ENCODE measurements at places on chromosomes 5 and 9.

DNA sequence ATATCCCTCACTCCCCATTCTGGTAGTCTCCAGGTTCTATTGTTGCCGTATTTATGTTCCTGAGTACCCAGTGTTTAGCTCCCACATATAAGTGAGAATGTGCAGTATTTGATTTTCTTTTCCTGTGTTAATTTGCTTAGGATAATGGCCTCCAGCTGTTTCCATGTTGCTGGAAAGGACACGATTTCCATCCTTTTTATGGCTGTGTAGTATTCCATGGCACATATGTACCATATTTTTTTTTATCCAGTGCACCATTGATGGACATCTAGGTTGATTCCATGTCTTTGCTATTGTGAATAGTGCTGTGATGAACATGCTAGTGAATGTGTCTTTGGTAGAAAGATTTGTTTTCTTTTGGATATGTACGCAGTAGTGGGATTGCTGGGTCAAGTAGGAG, 98.2 kb downstream of the NNT start:
- no peak for DNase-seq

GRCh38 chr9:128192601-128193371, 1.4 kb upstream of the CIZ1 start:
- peak; percentile 23 for DNase-seq

DNA sequence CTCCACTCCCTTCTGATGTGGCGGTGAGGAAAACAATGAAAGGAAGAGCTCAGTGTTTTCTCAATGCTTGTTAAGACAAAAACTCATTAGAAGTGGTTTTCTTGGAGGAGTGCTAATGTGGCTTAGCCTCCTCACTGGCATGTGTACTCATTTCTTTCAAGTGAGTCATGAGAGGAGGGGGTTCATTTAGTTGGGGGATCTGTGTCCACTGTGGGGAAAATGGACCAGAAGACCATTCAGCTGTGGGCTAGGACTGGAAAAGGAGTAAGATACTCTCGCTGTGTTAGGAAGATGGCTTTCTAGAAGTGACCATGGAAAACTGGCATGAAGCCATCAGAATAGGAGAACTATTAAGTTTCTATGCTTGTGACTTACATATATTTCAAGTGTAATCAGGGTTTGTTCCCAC, 23.5 kb downstream of the KLF9 start:
- no peak for DNase-seq

GRCh38 chr9:126853667-126854066, 6.8 kb upstream of the ZBTB34 start:
- no peak for DNase-seq

DNA sequence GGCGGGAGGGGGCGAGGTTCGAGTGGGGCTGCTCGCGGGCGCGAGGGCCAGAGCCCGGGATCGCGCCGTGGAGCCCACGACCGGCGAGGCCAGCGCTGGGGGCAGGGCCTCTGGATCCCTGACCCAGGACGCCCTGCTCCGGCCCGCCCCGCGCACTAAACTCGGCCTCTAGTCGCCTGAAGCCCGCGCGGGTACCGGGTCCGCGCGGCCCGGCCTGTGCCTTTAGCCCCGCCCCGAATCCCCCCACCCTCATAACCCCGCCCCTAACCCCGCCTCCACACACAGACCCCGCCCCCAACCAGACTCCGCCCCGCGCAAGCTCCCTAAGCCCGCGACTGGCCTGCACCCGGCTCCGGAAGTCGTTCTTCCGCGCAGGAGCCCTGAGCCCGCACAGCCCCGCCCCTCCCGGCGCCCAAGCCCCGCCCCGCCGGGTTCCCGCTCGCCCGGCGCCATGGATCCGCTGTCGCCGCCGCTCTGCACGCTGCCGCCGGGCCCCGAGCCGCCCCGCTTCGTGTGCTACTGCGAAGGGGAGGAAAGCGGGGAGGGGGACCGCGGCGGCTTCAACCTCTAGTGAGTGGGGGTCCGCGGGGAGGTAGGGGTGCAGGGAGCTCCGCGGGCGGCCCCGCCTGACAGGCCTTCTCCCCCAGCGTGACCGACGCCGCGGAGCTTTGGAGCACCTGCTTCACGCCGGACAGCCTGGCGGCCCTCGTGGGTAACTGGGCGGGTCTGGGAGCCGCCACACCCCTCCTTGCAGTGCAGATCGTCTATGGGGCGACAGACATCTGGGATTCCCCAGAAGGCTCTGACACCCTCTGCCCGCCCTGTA, at the start of gene PAXX:
TSS of gene PAXX (plus strand) at position 430 of the 826 bp plus-strand sequence. CDS start at position 452, 22 bp downstream.
- peak; percentile 94 for DNase-seq

- DNase-seq: no peak
Measured at GRCh38 chr5:137194300-137194699, 304.8 kb downstream of the SPOCK1 start.

- DNase-seq: no peak
Measured at GRCh38 chr5:1412163-1412562, 33.1 kb downstream of the SLC6A3 start.

GRCh38 chr9:37026113-37026930, 7.7 kb downstream of the PAX5 start:
- no peak for DNase-seq

DNA sequence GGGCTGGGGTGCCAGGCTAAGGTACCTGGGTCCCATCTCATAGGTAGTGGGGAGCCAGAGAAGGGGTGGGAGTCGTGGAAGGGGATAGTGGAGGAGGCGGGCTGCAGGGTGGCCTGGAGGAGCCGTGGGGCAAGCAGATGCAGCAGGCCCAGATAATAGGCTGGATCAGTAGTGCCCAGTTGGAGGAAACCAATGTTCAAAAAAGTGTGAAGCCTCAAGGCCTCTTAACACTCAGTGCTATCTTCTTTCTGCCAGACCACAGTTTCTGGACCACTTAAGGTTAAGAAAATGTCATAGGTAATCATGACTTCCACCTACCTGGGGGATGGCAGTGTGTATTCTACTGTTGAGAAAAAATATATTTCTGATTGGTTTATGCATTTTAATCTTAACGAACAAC, 63.3 kb upstream of the TGFBR1 start:
- no peak for DNase-seq

GRCh38 chr5:38853753-38854470, 8.1 kb downstream of the OSMR start:
- DNase-seq: no peak

- no peak for DNase-seq
Measured at GRCh38 chr9:121153642-121154041, 48.0 kb downstream of the RAB14 start.

DNA sequence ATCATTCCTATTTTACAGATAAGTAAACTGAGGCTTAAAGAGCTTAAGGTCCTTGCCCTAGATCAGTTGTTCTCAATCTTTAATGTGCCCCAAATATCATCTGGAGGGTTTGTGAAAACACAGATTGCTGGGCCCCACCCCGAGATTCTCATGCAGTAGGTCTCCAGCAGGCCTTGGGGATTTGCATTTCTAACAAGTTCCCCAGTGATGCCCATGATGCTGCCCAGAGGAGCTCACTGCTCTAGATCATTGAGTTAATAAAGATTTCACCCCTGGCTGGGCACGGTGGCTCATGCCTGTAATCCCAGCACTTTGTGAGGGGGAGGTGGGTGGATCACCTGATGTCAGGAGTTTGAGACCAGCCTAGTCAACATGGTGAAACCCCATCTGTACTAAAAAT, 42.8 kb upstream of the RAD23B start:
- no peak for DNase-seq

GRCh38 chr5:36402512-36402906, 100.8 kb upstream of the RANBP3L start:
- DNase-seq: no peak

DNA sequence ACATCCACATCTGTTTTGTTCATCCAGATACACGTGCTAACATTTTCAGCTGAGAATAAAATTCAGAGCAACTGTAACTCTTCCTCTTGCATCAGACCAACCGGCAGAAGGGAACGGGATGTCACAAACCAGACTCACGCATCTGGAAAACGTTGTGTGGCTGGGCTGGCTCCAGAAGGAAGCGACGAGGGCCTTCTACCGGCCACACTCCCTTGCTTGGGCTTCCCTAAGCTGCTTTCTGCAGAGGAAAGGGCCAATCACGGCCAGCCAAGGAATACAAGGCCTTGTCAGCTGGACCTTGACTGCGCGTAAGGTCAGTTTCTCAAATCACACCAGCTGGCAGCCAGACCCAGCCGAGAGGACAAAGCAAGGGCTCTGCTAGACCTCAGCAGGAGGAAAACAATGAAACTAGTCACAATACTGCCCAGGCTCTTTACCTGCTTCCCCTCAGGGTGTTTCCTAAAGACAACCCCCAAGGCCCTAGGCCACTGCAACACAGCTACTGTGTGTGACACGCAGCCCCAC, 106.1 kb downstream of the THBS4 start:
- DNase-seq: no peak

DNA sequence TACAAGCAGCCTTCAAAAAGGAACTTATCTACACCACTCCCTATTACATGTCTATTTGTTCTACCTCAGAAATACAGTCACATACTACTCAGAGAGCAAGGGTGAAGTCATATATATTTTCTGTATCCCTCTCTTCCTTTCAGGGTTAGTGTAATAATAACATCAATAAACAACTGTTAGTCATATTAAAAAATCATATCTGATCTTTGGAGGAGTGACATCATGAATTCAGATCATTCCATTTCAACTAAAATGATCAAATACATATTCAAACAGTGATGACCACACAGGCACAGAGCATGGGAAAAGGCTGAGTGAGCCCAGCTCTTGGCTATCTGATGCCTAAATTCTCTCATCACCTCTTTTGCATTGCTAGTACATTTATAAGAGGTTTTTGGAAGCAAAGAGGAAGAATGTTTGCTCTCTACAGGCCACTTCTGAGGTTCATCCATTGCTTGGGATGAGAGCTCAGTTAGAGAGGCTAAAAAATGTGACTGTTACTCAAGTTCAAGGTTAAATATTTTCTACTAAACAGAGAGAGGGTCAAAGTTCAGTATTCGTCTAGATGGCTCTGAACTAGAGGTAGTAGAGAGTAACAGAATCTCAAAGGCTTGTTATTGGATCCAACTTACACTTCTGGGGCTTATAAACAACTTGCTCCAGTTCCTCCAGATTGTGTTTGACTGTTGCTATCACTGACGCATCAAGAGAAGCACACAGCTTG, 39.0 kb downstream of the RIGI start:
- DNase-seq: no peak

DNA sequence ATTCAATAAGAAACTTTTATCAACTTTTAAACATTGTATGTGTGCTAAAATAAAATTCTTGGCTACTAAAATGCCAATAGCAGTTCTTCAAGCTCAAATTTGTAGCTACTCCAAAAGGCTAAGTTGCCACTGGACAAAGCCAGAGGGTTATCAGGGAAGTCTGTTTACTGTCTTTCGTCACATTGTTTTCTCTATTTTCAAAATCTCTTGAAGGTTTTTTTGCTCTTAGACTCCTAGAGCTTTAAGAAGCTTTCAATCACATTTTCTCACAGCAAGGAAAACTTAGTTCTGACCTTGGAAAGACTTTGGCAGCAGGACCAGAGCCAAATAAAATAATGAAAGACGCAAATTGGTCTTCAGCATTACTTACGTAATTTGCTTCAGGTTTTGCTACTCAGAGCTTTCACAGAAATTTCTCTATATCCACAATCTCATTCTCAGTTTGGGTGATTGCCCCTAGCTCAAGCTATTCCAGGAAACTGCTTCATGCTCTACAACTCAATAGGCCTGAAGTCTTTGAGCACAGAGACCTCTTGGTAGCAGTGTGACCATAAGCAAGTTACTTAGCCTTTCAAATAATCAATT, 257.7 kb downstream of the GABRG2 start:
- DNase-seq: no peak

- no peak for DNase-seq
Measured at GRCh38 chr5:72108202-72109061, 1.2 kb downstream of the MAP1B start.

DNA sequence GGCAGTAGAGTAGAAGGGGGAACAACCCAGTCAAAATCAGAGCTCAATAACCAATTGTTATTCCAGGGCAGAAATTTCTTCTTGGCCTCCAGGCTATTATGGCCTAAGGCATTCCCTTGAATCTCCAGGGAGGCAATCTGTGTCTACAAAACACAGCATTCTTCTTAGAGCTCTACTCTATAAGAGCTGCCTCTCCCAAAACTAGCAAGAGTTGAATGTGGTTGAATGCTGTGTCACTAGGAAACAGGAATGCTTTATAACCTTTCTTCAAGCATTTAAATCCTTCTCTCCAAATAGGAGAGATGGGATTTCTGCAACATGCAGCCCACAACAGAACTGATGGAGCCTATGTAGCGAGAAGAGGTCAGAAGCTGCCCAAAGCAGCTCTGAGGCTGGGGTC, 97.1 kb upstream of the APC start:
- no peak for DNase-seq

GRCh38 chr5:114473541-114473940, 111.7 kb downstream of the KCNN2 start:
- DNase-seq: no peak

GRCh38 chr5:32654427-32654826, 56.7 kb upstream of the NPR3 start:
- no peak for DNase-seq

- no peak for DNase-seq
Measured at GRCh38 chr9:125746774-125747052, 460 bp upstream of the PBX3 start.

- no peak for DNase-seq
Measured at GRCh38 chr5:34867660-34868059, 28.7 kb downstream of the TTC23L start.

DNA sequence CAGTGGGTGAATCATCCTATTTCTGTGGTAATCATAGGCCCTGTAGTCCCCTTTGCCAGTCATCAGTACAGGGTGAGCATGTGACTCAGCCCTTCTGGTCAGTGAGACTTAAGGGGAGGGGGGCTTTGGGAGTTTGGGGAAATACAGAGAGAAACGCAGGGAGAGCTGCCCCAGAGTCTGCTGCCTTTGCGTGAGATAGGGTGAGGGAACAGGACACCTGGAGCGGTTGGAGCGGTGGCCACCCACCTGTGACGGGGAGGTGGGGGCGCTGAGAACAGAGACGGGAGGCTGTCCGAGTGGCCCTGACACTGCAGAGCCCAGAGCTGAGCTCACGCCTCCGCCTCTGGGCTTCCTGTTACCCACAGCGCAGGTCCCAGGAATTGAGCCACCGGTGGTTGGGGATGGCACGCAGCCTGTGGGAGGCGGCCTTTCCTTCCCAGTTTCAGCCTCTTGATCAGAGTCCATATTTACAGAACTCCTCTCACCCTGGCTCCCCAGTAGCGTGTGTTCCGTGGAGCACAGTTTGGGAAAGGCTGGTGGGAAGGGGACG, 92.0 kb upstream of the ERCC6L2 start:
- DNase-seq: no peak

Data from T-helper 1 cell (primary cell).